ENCODE measurements at places on chromosomes 6 and 20. TPM values are rescaled to one million over a fixed set of nuclear protein-coding genes. Genes with fewer than 3 reads are reported as not detected.

Gene GLP1R
- not detected for total RNA-seq

Gene VGLL2
- not detected for total RNA-seq

Gene PRRT1
- 4.7 TPM for total RNA-seq

Gene IL17A
- total RNA-seq = not detected

- no peak overlapping the region for H3K4me3 ChIP-seq
- H3K4me1 ChIP-seq = peaks cover 5% of the 10 kb centered on the region
- H3K36me3 ChIP-seq = no peaks in the 10 kb centered on the region
- no peaks in the 10 kb centered on the region for H3K27me3 ChIP-seq
- no peak for DNase-seq
These were observed 42.1 kb downstream of the ANKRD6 start for GRCh38 chr6:89475101-89475500.

DNA sequence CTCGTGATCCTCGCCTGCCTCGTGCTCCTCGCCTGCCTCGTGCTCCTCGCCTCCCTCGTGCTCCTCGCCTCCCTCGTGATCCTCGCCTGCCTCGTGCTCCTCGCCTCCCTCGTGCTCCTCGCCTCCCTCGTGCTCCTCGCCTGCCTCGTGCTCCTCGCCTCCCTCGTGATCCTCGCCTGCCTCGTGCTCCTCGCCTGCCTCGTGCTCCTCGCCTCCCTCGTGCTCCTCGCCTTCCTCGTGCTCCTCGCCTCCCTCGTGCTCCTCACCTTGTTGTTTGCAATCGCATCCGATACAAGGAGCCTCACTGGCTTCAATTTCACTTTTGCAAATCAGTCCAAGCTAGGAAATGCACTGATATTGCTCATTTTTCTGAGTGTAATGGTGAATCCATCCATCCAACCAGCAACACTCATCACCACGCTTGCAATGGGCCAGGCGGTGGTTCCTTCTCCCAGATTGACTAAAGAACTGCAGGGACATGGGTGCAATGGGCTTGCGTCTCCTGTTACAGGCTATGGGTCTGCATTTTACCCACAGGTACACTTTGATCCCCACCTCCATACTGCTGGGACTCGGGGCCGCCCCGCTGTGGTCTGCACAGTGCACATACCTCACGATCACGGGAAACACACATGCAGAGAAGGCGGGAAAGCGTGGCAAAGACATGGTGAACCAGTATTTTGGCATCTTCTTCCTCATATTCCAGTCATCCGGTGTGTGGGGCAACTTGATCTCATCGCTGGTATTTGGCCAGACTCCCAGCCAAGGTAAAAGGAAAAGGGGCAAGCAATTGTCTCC lies 4.6 kb downstream of the UNC93A start:
- H3K36me3 ChIP-seq = no peaks in the 10 kb centered on the region
- H3K27ac ChIP-seq = no peak overlapping the region
- no peak for DNase-seq
- peaks cover 10% of the 10 kb centered on the region for H3K27me3 ChIP-seq
- no peak overlapping the region for H3K4me3 ChIP-seq
- H3K4me1 ChIP-seq = no peaks in the 10 kb centered on the region

DNA sequence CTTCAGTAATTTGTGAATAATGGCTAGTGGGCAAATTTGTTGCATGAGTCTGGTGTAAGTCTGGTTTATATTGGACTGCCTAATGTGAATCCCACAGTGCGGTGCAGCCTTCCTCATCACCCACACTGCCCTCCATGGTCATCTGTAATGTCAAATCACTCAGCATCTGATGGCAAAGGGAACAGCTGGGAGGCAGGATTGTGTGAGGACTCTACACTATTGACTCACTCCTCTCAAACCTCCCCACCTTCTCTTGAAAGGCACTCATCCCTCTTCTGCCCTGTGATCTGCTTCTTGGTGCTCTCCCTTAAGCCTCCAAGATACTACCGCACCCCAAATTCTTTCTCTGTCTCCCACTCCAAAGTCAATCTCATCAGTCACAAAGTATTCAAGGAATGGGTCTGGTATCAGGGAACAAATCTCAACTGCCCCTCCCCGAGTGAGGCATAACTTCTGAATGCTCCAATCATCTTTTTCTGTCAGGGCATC lies 146.0 kb upstream of the BEND6 start:
- peaks cover 23% of the 10 kb centered on the region for H3K4me1 ChIP-seq
- no peaks in the 10 kb centered on the region for H3K27me3 ChIP-seq
- no peak overlapping the region for H3K27ac ChIP-seq
- H3K36me3 ChIP-seq = no peaks in the 10 kb centered on the region

DNA sequence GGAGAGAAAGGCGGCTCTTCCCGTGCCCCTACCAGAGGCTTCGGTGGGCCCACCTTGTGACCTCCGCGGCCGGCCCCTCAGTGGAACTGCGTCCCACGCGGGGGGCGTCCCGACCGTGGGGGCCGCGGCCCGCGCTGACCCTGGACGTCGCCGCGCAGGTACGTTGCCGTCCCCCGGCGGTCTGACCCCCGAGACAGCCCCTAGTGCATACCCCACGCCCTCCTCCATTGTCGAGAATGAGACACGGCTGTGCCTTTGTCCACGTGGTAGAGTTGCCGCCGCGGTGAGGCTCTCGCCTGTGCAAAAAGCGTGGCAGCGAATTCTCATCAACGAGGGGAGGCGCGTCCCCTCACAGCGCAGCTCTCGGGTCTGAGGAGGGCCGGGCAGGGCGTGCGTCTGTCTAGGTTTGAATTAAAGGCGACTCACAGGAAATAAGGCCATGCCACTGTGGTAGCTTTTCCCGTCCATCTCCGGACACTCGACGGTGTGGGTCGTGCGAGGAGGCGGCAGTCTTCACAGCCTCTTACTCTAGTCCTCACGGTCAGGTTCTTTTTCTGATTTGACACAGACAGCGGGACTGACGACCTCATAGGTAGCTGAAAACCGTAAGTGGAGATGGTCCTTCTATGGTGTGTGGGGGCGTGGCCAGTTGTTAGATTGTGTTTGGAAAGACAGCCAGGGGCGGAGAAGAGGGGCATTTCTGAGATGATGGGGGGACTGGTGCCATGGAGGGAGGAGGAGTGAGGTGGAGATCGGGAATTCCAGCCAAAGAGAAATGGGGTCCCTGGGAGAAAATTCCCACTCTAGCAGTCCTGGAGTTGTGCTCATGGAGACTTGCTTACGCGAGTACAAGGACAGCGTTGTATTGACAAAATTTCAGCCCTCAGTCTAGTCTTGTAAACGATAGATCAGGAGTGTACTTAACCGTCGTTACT lies 580 bp downstream of the NXT1 start:
- peak overlapping the region; percentile 96 for H3K4me3 ChIP-seq
- no peaks in the 10 kb centered on the region for H3K27me3 ChIP-seq
- peak; percentile 58 for DNase-seq
- peaks cover 24% of the 10 kb centered on the region for H3K36me3 ChIP-seq
- peaks cover 10% of the 10 kb centered on the region for H3K4me1 ChIP-seq

- no peaks in the 10 kb centered on the region for H3K36me3 ChIP-seq
- DNase-seq = no peak
These were observed 1.8 kb upstream of the PLN start for GRCh38 chr6:118546164-118546879.

DNA sequence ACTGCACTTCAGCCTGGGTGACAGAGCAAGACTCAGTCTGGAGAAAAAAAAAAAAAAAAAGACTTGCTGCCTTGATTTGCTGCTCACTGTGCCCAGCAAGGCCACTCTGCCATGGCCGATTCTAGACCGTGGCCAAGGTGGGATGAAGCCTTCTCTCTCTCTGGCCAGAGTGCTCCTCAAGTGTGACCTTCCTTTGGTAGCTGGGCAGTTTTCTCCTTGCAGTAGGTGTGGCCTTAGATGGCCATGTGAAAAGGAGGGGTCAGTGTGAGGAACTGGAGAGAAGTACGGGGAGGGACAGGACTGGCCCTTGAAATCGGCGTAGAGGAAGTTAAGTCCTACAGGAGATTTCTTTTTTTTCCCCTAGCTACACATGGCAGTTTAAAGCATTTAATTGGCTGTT lies 272.0 kb downstream of the ARID1B start:
- peaks cover 33% of the 10 kb centered on the region for H3K4me1 ChIP-seq
- DNase-seq = no peak
- no peaks in the 10 kb centered on the region for H3K36me3 ChIP-seq
- H3K27me3 ChIP-seq = no peaks in the 10 kb centered on the region
- H3K4me3 ChIP-seq = no peak overlapping the region
- H3K27ac ChIP-seq = no peak overlapping the region

- H3K4me3 ChIP-seq = peak overlapping the region; percentile 33
- H3K27ac ChIP-seq = no peak overlapping the region
- H3K36me3 ChIP-seq = no peaks in the 10 kb centered on the region
- H3K4me1 ChIP-seq = peaks cover 20% of the 10 kb centered on the region
- DNase-seq = peak; percentile 67
These were observed 1348.5 kb downstream of the GRIK2 start for GRCh38 chr6:102742028-102742427.
